NCI-H1105 (cell line): ENCODE measurements at places on chromosomes 4 and X.

DNA sequence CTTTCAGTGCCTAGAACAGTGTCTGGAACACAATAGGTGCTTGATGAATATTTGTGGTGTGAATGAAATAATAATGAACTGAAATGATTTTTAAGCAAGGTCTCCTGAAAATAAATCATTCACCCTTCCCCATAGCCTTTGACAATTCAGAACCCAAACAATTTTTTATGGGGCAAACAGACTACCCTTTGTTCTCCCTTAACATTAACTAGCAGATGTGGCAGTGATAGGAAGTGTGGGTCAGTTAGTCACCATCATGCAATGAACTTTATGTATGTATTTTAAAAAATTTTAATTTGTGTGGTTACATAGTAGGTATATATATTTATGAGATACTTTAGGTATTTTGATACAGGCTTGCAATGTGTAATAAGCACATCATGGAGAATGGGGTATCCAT, 27.2 kb upstream of the CD40LG start:
- no peak for DNase-seq

DNA sequence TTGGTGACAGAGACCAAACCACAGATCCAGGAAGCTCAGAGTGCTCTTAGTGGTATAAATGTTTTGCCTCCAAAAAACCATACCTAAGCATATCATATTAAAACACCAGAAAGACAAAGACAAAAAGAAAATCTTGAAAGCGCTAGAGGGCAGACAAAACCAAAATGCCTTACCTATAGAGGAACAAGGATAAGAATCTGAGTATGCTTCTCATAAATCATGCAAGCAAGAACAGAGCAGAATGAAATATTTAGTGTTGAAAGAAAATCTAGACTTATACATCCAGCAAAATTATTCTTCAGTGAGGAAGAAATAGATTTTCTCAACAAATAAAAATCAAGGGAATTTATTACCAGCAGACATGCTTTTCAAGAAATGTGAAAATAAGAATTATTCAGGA, 941.0 kb upstream of the INTU start:
- DNase-seq = no peak

- no peak for DNase-seq
These were observed 319.6 kb upstream of the HS3ST1 start for GRCh38 chr4:11748164-11748872.

- no peak for DNase-seq
These were observed 52.5 kb downstream of the MAGEB10 start for GRCh38 chrX:27860337-27860736.
